AML-193 (cell line): ENCODE measurements at places on chromosomes 6 and 20.

- DNase-seq, result no peak
Measured at GRCh38 chr6:117783279-117783678, 108.0 kb downstream of the NUS1 start.

DNA sequence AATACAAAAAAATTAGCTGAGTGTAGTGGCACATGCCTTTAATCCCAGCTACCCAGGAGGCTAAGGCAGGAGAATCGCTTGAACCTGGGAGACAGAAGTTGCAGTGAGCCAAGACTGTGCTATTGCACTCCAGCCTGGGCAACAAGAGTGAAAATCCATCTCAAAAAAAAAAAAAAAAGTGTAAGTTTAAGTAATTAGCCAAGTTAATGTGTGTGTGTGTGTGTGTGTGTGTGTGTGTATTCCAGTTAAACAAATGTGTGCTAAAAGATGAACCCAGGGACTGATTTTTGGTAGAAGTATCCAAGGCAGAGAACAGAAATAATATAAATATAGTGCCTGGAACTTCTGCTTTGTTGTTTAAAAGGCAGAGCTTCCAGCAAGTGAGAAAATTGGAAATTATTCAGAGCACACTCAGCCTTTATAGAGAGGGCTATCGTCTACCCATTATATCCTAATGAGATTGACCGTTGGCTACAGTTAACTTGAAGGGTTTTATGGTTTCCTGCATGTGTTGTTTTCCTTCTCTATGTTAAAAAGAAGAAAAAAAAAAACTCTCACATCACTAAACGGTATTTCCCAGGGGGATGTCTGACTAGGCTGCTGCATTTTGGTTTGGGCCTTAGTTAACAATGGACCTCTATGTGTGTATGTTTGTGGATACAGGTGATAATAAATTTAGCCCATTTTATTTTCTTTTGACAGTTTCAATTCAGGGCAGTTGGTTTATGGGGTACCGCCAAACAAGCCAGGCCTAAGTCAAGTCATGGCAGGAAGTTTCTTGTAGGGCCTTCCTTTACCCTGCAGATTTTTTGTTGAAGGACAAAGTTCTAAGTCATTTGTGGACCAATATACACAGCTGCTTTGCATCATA, 9.8 kb downstream of the SOX4 start:
- no peak for DNase-seq

DNA sequence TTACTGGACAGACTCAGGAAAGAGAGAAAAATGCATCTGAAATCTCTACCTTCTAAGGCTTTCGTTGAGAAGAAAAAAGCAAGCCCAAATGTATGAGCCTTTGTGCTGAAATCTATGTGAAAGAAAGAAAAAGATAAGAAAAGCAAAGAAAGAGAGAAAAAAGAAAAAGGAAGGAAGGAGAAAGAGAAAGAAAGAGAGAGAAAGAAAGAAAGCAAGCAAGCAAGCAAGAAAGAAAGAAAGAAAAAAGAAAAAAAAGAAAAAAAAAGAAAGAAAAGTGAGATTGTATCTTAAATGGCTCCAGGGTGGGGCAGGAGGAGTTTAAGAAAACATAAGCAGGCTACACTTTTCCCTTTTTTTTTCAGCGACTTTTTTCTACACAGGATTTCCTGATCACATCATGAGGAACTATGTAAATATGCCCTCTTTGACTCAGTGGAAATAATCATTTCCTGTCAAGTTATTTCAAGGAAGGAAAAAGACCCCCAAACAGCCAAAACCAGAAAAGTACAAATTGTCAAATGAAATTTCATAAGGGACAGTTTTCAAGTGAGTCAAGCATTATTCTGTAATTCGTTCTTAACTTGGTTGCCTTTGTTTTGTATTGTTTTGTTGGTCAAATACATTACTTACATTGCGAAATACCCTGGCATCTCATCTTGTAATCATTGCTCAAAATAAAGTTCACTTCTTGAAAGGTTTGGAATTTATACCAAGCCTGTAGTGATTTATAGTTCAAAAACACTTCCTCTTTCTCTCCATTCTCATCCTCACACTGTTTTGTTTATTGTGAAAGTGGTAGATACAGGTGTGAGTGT, 79.5 kb upstream of the RNF217 start:
- no peak for DNase-seq

- DNase-seq, result no peak
Measured at GRCh38 chr20:52500157-52500556, 308.6 kb upstream of the ZFP64 start.

DNA sequence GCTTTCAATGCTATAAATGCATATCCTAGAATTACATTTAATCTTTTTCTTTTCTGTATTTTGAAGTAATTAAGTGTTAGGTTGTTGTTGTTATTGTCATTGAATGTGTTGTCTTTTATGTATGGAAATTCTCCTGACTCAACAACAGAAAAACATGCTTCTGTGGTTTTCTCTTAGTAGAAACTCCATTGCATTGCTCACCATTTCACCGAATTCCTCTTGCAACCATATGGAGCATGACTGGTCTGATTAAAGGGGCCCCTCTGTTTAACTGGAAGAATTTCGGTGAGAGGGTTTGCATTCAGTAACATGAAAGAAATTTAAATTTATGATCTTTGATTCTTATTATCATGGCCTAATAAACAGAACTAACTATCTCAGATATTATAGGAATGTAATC, 454.3 kb upstream of the JARID2 start:
- no peak for DNase-seq

DNA sequence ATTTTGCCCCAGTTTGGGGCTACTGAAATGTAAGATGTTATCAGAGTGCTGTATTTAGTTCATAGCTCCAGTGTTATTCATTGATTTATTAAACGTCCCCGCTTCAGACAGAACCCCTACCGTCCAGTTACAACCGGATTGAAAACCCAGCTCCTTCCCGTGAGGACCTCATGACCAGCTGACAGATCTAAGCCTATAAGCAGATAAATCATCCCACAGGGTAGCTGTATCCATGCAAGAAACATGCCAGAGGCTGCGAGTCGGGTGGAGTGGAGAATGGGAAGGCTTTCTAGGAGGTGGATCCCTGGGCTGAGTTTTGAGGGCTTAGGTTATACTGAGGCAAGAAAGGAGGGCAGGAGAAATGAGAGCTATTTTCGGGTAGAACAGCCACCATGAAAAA, 260.0 kb downstream of the ARID1B start:
- no peak for DNase-seq

GRCh38 chr20:54047048-54047447, 23.3 kb downstream of the BCAS1 start:
- no peak for DNase-seq

GRCh38 chr6:152474354-152474753, 162.8 kb downstream of the SYNE1 start:
- DNase-seq, result no peak

DNA sequence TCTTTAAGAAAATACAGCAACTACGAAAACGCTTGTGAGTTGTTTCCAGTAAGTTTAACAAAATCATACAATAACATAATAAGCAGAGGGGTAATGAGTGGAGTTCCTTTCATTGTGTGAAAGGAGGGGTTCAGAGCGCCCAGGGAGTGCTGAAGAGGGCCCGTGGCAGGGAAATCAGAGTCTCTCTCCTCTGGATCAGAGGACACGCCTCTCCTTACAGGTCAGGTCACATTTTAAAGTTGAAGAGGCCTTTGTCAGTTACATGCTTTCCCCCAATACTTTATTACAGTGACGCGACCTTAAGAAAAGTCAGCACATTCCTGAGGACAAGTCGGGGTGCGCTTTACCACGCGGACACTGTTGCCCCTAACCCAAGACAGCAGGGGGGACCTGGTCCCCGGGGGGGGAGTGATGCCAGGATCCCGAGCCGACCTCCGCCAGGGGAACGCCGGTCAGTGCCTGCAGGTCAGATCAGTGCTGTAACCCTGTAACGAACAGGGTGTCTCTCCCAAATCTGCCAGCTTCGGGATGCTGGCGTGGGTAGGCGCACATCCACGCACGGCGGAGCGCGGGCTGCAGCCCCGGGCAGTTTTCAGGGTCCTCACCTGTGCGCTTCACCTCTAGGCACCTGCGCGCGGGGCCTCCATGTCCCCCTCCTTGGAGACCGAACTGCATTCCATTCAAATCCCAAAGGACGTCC, 848 bp downstream of the DACT2 start:
- DNase-seq, result no peak

DNA sequence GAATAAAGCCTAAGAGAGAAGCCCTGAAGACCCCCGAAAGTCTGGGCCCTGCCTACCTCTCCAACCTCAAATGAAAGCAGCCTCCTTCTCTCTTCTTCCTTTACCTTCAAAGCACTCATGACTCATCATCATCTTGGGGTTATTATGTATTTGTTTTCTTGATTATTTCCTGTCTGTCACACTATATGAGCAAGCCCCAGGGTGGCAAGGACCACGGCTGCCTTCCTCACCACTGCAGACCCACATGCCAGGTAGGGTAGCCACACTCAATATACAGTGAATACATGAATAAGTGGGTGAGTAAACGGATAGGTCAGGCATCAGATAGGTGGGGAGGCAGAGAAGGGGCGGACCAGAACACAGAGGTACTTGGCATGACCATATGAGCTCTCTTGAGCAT, 8.8 kb downstream of the WFDC3 start:
- DNase-seq, result no peak

- no peak for DNase-seq
Measured at GRCh38 chr6:946546-946945, 253.6 kb upstream of the EXOC2 start.

DNA sequence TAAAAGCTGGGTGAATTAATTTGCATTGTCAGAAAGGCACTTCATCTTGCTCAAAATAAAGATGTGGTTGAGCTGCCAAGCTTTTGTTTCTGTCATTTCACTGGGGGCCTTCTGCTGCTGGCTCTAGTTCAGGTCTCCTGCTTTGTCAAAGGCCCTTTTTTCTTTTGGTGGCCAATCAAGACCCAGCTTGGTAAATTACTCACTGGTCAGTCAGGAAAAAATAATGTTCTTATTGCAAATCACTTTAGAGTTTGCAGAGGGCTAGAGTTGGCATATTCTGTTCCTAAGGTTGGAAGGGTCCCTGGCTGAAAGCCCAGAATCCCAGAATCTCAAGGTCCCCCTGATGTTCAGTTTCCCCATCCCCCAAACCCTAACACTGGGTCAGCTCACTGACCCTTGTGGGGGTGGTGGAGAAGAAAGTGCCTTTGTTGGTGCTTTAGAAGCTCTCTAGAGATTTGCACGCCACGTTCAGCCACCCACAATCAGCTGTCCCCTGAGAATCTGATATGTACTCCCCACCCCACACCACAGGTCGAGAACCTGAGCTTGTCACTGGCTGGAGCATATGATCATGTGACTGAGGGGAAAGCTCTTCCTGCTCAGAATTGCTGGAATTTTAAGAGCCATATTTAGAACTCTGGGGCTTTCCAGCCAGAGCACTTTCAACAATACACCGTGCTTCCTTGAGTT, 21.7 kb upstream of the BNIP5 start:
- DNase-seq, result no peak

GRCh38 chr6:121321282-121321681, 13.0 kb downstream of the TBC1D32 start:
- DNase-seq, result no peak

DNA sequence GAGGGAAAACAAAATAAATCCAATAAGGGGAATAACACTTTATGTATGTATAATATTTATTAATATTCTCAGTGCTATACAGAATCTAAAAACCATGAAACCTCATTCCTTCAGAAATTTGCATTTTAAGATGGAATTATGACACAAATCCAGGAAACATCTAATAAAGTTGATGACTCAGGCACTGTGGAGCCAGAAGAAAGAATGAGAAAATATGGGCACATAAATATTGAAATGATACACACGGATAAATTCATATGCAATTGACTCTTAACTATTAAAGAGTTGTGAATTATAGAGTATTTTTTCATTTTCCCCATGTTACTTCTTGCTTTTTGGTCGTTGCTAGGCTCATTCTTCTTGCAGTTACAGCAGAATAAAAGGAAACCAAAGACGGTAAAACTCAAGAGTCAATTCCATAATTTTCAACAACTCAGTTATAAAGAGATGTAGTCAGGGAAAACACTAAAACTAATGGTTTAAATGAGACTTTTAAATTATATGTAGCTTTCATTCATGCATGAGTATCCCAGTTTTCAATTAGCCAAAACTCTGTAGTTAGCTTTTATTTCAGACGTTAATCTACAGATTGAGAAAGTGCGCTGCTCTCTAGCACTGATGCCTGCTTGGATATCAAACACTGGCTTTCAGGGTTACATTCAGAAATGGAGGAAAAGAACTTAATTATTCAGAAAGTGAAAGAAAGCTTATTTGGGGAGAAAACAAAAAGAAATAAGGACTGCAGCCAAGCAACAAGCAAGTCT, 95.4 kb downstream of the ADGRB3 start:
- no peak for DNase-seq

- DNase-seq, result no peak
Measured at GRCh38 chr6:157187182-157188083, 135.9 kb downstream of the TMEM242 start.

DNA sequence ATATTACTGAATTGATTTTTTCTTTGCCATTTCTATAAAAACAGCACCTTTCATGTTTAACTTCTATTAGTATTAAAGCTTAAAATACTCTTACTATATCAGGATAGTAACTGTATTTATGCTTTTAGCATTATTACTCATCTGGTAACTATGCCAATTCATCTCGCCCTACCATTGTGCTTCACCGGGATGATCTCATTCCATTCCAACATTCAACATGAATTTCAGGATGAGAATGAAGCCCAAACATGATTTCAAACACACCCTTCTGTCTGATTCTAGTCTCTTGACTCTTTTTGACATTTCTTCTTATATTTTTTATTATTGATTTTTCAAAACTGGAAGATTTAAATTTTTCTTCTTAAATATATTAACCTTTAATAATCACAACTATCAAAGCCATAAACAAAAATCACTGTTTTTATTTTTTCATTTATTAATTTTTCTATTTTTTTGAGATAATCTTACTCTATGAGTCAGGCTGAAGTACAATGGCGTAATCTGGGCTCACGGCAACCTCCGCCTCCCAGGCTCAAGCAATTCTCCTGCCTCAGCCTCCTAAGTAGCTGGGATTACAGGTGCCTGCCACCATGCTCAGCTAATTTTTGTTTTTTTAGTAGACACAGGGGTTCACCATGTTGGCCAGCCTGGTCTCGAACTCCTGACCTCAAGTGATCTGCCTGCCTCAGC, 46.7 kb downstream of the GJA1 start:
- no peak for DNase-seq

DNA sequence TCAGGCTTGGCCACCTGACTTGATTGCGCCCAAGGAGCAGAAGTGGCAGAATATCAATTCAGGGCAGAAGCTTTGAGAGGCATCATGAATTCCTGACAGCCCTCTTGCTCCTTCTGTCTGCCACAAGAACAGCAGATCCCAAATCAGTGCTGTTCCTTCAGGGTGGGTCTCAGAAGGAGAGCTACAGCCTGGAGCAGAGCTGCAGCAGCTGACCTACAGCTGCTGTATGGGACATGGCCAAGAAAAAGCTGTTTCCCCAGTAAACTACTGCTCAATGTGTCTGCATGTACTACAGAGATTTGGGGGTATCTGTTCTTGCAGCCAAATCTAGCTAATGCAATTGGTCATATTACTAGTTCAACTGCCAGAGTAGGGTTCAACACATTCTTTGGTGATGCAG, 69.0 kb downstream of the SLC22A3 start:
- DNase-seq, result no peak

- DNase-seq, result no peak
Measured at GRCh38 chr20:53180928-53181362, 208.8 kb downstream of the TSHZ2 start.

GRCh38 chr6:144878577-144878976, 593.4 kb downstream of the UTRN start:
- DNase-seq, result no peak

GRCh38 chr6:78611102-78611620, 256.2 kb upstream of the IRAK1BP1 start:
- DNase-seq, result no peak
